ENCODE measurements at places on chromosomes 6 and 20.

DNA sequence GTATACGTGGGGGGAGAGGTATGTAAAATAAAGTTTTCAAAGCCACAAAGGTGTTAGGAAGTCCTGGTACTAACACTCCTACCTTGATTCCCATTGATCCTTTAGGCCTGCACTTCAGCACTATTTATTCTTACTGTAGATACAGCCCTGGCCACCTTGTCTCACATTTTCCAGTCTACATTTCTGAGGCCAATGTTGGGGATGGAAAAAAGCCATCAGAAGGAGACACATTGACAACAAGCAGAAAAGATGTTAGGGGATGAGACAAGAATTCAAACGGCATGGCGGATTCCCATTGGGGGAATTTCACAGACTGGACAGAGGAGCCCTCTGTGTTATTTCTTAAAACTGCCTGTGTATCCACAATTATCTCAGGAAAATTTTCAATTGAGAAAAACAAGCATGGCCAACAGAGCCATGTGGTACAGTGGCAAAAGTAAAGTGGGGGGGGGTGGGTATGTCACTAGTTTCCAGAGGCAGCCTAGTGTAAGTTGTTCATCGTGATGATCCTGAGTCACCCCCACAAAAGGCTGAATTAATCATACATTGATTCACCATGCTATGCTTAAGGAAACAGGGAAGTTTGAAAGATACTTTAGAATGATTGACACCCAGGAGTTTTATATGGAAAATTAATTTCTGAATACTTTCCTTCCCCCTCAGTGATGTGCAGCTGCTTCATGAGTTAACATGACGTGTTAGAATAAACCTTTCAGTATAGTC, 40.5 kb downstream of the RREB1 start:
- no peak for DNase-seq

DNA sequence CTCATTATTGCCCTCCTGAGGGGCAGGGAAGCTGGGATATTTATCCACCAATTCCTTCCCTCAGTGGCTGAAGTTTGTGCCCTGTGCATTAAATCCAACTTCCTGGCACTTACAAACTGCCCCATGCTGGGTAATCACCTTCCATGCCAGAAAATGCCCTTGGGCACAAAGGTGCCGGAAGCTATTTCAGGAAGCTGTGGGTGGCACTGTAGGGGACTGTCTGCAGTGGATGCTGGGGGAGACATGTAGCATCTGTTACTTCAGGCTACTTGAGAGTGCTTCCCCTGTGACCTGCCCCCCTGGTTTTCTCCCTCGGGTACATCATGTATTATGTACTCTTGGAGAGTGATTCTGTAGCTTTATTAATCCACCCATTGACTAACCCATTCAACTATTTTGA, 24.7 kb upstream of the RALGAPA2 start:
- DNase-seq = no peak

DNA sequence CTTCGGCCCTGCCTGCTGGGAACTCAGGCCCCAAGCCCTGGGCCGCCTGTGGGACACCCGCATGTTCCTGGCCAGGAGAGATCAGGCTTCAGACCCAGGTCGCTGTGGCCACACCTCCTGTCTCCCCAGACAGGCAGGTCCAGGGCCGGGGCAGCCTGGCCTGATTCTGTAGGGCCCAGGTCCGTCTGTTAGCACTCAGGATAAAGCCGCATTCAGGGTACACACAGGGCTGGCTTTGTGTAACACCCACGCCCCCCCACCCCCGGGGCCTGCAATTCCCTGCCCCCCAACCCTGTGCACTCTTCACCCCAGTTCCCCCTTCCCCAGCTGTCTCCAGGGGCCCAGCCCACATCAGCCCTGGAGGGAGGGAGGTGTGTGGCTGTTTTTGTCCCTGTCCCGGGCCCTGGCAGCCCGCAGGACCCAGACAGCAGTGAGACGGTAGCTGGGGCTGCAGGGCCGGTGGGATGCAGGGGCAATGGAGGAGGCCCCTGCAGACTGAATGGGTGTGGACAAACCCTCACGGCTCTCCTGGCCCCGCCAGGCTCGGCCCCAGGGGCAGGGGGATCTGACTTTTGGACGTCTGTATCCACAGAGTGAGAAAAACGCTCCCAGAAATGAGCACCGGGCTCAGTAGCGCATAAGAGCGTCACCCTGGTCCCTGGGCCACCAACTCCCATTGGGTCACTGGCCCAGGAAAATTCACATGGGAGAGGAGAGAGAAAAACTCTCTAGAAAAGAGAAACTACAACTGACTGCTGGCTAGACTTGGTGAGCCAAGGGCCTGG, 42.4 kb upstream of the ZBP1 start:
- no peak for DNase-seq

- no peak for DNase-seq
These were observed 3.5 kb downstream of the SUMO4 start for GRCh38 chr6:149403534-149403933.

- DNase-seq = no peak
These were observed 7.5 kb downstream of the FAXC start for GRCh38 chr6:99341862-99342455.

GRCh38 chr20:5077761-5078387, 41.9 kb downstream of the PCNA start:
- DNase-seq = no peak

- no peak for DNase-seq
These were observed 66.4 kb downstream of the AFDN start for GRCh38 chr6:167892835-167893815.

- DNase-seq = no peak
These were observed 228.9 kb upstream of the DEFB112 start for GRCh38 chr6:50278663-50279062.

- DNase-seq = no peak
These were observed 71.3 kb downstream of the ISM1 start for GRCh38 chr20:13292201-13292885.

GRCh38 chr20:8855315-8855714, 213.6 kb upstream of the PLCB4 start:
- no peak for DNase-seq

GRCh38 chr20:59125332-59125731, 38.3 kb upstream of the ZNF831 start:
- DNase-seq = no peak

DNA sequence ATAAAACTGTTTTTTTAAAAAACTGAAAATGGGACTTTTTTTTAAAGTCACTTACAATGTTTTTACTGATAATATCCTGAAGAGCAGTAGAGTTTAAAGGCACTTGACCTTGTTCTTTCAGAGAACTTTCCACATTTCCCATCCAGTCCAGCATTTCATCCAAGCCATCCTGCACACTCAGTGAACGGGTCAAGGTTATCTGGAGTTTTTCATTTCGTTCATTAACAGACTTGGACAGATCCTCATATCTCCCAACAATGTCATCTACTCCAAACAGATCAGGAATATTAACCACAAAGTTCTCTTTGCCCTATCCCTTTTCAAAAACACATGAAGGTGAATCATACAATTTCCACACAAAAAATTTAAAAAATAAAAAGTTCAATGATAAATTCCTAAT, 69.1 kb downstream of the DST start:
- DNase-seq = no peak

DNA sequence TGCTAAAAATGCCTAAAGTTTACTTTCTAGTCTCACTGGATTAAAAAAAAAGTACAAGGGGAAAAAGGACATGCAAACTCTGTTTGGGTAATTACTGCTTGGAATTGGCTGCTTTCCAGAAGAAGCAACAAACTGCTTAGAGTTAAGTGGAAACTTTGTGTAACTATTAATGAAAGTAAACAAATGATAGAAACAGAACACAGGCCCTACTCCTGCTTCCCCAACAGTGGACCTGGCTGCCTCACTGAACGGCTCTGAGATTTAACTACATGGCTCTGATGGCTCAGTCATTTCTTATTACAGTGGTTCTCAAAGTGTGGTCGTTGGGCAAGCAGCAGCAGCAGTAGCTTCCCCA, 108.5 kb downstream of the MAN1A1 start:
- DNase-seq = no peak

- DNase-seq = peak; percentile 48
These were observed 31.9 kb upstream of the TXLNB start for GRCh38 chr6:139323511-139324300.

DNA sequence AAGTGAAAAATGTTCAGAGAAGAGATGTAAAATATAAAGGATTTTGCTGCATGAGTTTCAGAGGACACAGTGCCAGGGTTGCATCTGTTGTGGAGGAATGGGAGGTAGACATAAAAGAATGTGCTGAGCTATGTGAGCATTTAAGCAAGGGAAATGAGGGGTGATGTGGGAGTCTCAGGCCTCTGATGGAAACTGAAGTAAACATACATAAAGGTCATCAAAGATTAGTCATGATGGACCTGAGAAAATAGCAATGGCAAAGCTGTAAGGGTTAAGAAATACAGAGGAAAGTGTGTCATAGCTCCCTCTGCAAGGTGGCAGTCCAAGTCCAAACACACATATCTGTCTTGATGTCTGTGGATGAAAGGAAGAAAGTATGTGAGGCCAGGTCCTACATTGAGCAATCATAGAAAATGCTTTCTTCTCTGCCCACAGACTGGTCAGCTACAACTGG, 306.6 kb upstream of the ECI2 start:
- no peak for DNase-seq

GRCh38 chr20:35054814-35055213, 37.8 kb downstream of the TRPC4AP start:
- DNase-seq = no peak

- DNase-seq = no peak
These were observed 408.4 kb downstream of the PLCB1 start for GRCh38 chr20:8540466-8540865.

DNA sequence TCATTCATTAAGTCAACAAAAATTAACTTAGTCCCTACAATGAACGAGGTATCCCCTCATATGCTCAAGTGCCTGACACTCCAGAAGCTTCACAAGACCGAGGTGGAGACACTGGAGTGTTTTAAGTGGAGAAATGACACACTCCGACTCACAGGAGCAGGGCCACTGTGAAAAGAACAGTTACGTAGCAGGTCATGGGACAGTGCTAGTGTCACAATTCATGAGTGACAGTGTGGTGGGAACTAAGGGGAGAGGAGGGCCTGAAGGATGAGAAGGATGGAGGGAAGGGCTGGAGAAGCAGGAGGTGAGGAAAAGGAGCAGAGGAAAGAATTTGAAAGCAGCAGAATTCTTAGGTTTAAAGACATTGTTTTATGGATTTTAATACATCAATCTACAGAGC, 1.3 kb upstream of the HLA-A start:
- DNase-seq = no peak

DNA sequence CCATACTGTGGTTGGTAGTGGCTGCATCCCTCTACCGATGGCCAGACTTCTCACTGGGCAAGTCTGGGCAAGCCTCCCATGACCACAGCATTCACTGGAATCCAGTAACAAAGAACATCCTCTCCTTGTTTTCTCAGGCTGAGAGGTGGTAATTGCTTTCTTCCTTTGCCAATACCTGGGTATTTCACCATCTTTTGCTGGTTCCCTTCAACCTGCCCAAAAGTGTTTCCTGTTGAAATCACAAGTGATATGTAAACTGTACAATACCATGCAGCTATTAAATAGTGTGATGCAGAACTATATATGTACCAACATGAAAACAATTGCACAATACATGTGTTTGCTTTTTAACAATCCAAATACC, at the start of gene PTCHD4:
TSS of gene PTCHD4 (minus strand) at position 55 of the 364 bp plus-strand sequence. CDS start 42,240 bp downstream, outside the sequence.
- no peak for DNase-seq

DNA sequence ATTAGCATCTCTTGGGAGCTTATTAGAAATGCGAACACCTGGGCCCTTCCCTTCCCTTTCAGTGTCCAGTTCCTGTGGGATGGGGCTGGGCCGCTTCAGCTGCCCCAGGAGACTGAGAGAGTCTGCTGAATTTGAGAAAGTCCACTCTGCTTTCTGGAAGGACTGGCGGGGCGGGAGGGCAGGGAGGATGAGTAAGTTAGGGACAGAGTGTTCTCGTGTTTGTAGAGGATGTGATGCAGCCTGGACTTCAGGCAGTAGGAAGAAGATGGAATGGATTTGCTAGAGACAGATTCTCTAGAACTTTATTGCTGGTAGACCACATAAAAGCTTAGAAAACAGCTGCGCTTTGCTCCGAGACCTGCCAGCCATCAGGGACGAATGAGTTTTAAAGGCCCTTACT, 1.1 kb upstream of the TULP4 start:
- DNase-seq = no peak

DNA sequence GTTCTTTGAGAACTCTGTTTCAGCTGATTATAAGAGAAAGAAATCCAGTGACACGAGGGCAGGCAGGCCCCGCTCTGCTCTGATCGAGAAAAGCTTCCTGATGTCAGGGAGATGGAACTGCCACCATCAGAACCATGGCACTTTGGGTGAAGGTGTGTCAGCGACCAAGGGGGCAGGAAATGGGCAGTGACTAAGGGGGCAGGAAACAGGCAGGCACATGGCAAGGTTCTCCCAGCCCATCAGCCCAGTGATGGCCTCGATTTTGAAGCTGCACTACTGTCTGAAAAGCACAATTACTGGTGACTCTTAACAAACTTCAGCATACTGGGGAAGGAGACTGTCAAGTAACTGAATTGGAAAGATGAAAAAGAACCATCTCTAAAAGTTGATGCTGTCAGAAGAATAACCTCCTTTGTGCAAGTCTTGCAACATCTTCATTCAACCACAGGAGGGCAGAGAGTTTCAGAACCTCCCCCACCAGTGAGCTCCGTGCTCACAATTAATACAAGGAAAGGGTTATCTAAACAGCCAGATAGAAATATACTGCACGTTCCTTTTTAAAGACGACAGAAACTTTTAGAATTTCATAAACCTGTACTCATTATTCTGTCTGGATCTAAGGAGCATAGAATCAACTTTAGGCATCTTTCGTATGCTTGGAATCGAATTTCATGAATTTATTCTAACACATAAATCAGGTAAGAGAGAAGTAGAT, 39.1 kb downstream of the TMX4 start:
- DNase-seq = peak; percentile 6

GRCh38 chr6:111686249-111686931, 80.7 kb upstream of the TRAF3IP2 start:
- no peak for DNase-seq

DNA sequence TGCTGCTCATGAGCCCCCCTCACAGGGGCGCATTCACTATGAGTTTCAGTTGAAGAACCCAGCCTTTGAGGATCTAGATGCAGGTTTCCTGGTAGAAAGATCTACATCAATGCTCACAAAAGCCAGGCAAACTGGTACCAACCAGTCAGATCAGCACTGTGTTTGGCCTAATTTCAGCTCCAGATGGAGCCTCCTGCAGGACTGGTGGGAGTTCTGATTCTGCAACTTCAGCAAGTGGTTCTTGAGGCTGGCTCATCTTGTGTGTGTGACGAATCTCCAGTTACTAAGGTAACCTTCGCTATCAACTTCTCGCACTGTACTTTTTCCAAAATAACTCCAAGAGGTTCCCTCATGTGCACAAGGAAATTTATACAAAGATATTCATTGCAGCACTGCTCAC, 118.8 kb downstream of the ZMYND8 start:
- no peak for DNase-seq

DNA sequence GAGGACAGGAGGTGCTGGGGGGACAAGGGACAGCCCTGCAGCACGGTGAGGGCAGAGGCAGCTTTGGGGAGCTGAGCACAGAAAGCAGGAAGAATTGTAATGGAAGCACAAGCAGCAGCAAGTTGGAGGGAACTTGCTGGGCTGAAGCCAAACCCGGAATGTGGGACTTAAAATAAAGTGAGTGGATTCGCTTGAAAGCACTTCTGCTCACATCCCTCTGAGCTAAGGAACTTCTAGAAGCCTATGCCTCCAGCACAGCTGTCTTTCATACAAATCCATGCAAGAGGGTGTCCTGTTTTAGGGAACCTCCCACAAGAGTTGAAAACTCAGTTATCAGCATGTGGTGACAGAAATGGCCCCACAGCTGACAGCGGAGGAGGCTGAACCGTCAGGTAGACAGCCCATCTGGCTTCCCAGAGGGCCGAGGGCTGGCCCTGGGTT, 71.4 kb upstream of the MLN start:
- DNase-seq = no peak

Measured in activated CD8-positive, alpha-beta memory T cell treated with anti-CD3 and anti-CD28 coated beads for 48 hours (primary cell).